ENCODE measurements at places on chromosomes 6 and 20.

- no peak for DNase-seq
Observed at GRCh38 chr20:16806886-16807285, 58.7 kb downstream of the OTOR start.

DNA sequence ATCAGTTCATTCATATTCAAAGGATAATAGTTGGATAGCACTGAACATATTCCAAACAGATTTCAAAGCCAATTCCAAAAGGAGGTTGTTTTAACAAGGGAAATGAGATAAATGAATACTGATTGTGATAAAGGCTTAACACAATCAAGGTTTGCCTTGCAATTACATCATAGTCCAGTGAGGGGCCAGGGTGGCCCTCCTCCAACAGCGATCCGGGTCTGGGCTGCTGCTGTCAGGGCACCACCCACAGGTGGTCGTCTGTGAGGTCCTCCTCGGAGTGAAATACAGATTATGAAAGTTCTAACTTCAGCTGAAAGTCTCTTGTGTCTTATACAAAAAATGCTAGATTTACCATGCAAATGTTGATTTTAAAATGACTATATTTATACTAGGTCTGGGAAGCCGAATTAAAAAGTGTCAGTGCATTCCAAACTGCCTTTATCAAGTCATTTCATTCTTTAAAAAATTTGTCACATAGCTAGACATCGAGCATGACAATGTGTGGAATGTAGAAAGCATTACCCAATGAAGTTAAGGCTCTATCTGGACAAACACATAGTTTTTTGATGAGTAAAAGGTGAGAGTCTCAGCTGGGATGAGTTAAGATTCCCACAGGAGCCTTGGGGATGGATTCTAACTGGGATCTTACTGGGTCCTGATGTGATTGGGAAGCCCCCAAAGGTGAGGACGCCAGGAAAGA is 65.9 kb upstream of the SLC22A23 start:
- DNase-seq = no peak

DNA sequence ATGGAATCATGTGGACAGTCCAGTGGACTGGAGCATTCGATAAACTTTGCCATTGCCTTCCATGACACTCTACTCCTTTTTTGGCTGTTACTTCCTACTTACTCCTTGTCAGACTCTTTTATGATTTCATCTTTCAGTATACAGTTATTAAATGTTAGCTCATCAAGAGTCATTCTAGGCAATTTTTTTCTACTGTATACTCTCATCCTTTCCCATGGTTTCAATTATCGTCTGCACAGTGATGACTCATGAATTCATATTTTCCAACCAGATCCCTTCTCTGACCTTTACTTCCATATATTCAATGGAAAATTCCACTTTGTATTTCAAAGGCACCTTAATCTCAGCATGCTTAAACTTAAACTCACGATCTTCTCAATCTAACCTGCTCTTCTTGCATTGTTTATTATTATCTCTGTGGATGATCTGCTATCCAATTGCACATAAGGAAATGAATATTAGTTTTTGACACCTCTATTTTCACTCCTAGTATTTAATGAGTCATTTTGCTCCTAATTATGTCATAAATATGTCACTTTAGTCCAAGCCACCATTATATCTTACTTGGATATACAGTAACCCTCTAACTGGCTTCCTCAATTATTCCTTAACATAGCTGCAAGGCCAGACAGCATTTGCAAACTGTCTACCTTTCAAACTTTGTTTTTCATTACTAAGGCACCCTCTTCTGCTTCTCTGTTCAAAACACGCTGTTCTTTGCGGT is 427.5 kb downstream of the PHF3 start:
- DNase-seq = no peak

DNA sequence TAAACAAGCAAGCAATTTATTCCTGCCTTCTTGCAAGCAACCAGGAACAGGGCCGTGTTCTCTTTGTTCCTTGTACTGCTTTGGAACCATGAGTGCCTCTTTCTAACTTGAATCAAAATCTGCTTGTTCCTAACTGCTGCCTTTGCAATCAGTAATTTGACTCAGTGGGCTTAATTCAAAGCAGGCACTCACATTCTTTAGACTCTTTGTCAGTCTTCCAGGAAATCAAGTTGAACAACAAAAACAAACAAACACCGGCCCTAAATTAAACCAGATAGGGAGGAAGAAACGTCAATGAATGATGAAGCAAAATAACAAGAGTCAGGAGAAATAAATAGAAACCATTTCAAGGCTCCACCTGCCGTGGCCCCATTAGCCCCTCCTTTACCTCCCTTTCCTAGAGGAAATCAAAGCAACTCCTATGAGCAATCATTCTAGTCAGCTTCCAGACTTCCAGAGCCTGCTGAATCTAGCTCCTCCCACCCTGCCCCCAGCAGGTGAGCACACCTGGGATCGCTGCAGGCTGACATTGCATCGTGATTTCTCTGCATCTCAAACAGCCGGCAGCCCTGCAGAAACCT is 582.2 kb upstream of the FLRT3 start:
- DNase-seq = no peak

- DNase-seq = no peak
Observed at GRCh38 chr6:106452628-106453027, 92.1 kb downstream of the CRYBG1 start.

DNA sequence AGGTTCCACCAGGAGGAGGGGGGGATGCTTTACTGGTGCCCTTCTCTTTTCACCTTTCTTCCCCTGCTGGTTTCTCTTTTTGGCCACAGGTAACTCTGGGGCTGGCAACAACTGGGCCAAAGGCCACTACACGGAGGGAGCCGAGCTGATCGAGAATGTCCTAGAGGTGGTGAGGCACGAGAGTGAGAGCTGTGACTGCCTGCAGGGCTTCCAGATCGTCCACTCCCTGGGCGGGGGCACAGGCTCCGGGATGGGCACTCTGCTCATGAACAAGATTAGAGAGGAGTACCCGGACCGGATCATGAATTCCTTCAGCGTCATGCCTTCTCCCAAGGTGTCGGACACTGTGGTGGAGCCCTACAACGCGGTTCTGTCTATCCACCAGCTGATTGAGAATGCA is 4.4 kb downstream of the TUBB1 start:
- no peak for DNase-seq

DNA sequence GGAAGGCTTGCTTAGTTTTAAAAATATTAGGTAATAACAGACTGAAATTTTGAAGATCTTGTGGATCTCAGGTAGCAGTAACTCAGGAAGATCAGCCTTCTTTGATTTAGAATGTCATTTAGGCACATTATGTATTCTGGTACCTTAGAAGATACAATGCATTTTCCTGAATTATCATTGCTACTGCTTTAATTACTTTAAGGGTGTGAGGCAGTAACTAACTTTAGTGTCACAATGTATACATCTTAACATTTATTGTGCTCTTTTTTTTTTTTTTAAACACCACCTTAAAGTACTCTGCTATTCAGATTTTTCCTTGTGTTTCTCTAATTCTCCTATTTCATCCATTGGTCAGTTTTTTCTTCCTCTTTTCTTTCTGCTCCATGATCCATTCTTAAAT is 13.3 kb downstream of the MAPK14 start:
- no peak for DNase-seq

- no peak for DNase-seq
Observed at GRCh38 chr20:16553101-16553500, 20.1 kb downstream of the KIF16B start.

- no peak for DNase-seq
Observed at GRCh38 chr6:141988954-141989705, 143.6 kb upstream of the GJE1 start.

DNA sequence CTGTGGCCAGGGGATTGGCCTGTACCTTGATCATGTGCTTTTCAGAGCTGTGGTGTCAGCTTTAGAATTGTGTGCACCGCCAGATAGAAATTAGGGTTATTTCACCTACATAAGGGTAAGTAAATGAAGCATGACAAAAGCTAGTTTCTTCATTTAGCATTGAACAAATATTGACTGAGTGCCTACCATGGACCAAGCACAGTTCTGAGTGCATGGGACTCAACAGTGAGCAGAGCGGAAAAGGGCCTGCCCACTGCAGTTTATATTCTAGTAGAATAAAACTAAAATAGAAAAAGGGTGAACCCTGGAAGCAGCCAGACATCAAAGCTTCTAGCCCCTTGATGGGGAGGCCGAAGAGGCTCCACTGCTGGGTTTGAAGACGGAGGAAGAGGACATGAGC is 25.6 kb downstream of the ECT2L start:
- no peak for DNase-seq

DNA sequence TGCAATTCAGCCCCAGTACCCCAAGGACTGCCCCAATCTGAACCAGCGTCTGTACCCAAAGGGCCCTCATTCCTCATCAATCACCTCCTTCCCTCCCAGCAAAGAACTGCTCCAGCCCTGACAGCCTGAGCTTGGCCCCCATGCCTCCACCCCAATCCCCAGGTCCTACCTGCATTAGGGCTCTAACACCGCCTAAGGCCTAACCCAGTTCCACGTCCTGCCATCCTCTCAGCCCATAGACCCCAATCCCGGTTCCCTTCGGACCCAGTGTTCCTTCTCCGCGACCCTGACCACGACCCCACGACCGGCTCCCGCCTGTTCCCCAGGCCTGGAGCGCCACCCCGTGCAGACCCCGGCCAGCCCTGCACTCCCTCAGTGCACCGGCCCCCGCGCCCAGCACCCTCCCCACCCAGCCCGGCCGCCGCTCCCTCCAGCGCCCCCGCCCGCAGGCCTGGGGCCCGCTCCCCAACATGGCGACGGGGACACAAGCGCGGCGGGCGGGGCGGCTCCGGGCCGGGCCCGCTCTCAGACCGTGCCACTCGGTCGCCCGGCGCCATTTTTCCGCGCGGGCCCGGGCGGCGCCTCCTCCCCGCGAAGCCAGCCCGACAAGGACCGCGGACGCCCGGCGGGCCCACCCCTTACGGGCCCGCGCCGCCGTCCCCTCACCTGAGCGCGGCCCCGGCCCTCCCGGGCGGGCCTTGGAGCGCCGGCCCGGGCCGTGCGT is 483 bp downstream of the NCOA6 start:
- peak; percentile 54 for DNase-seq

DNA sequence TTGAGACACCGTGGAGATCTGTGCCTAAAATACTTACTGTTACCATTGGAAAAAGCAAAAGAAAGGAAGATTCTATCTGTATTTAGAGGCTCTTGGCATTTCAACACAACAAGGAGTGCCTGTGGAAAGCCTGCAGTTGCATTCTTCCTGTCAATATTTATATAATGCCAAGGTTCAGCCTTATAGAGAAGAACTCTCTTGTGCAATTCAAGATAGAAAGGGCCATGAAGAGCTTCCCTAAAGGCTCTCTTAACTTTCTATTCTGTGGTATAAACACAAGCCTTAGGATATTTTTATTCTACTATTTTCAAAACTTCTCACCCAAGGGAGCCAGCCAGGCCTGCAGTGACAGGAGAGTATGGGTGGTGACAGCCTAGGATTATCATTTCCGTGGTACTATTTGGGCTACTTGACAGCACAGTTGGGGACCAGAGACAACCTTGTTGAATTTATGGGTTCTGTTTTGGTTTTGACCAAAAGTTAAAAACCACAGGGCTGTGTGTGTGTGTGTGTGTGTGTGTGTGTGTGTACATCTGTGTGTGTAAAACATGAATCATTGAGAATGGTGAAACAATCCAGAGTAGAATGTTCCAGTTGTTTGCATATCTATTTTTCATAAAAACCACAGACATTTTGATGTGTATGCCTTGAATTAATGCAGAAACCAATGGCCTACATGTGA is 700.9 kb upstream of the SLC35B3 start:
- DNase-seq = no peak

DNA sequence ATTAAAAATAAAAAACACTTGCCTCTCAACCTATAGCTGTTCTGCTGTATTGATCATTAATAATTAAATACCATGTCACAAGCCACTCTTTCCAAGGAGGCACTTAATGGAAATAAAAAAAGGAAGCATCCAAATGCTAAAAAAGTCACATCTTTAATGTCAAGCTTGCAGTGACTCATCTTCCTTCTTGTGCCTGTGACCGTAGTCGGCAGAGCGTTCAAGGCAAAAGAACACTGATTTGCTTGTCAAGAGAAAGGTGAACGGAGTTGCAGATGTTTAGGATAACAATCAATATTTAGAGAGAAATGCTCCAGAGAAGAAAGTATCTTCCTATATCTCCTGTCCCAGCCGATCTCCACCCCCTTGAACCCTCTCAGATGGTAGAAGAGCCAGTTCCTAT is 341.0 kb upstream of the OPRM1 start:
- DNase-seq = no peak

GRCh38 chr6:20700375-20700774 is 166.1 kb downstream of the CDKAL1 start:
- DNase-seq = no peak

- DNase-seq = no peak
Observed at GRCh38 chr20:62448788-62449187, 21.4 kb upstream of the RBBP8NL start.

DNA sequence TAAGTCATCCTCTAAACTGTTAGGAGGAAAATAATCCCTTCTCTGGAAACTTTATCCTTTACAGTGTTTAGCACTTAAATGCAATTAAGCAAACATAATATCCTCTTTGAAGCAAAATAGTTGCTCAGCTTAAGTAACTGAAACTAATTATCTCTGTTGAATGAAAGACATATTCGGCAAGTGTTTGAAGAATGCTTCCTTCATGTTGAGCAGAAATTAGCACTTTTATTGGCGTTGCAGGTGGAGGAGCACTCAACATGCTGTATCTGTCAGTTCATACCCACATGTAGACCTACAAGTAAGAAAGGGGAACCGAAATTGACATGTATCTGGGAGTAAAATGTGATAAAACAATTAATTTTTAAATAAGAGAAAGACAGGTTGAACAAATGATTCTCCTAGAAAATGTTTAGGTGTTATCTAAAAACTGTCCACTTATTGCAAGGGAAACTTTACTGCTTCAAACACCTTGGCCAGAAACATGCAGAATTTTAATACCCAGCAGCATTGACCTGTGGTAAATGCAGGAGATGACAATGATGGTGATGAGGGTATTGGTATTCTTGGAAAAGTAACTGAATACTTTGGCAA is 987.0 kb upstream of the MAP3K7 start:
- no peak for DNase-seq

DNA sequence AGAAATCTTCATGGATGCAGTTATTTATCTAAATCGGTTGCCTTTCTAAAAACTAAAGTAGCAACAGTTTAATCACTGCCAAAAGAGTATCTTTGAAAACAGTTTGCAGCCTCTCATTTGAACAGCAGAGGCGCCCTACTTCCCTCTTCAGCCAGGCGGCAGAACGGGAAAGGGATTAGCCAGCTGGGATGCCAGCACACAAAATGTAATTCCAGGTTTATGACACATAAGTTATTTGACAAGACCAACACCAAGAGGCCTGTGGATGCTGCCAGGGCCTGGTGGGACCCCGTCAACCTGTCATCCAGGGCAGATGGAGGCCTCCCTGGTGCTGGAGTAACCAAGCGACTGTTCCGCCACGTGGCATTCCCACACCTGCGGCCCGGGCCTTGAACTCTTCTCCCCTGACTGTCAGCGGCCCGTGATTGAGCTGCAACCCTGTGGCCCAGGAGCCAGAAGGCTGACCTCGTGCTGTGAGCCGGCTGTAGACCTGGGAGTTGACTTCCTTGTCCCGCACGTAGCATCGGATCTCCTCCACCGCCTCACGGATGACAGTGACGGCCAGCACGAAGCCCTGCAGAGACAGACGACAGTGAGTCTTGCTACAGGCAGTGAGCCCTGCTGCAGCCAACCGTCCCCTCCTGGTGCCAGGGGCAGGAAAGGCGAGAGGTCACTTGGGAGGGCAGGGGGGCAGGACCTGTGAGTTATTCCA is 55.5 kb downstream of the ATP9A start:
- DNase-seq = no peak

GRCh38 chr20:58231683-58232082 is 3.2 kb upstream of the ANKRD60 start:
- no peak for DNase-seq
